ENCODE measurements at places on chromosomes 13 and 19.
A peak's percentile ranks its signal among the peaks of the same experiment; 100 is the strongest.

DNA sequence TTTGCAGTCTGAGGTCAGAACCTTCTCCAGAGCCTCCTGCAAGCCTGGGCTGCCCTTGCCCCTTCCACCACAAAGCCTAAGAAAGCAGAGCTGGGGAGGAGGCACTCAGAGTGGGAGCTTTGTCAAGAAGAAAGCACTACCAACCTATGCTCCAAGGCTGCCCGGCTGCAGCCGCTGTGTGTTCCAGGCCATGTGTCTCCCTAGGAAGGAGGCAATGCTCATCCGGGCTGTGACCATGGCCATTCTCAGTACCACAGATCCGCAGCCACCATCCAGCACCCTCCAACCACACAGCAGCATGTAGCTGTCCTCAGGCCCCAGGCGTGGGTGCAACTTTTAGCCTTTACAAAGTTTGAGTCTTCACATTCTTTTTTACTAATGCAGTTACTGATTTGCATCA, 22.0 kb downstream of the CARS2 start:
- DNase-seq = no peak

DNA sequence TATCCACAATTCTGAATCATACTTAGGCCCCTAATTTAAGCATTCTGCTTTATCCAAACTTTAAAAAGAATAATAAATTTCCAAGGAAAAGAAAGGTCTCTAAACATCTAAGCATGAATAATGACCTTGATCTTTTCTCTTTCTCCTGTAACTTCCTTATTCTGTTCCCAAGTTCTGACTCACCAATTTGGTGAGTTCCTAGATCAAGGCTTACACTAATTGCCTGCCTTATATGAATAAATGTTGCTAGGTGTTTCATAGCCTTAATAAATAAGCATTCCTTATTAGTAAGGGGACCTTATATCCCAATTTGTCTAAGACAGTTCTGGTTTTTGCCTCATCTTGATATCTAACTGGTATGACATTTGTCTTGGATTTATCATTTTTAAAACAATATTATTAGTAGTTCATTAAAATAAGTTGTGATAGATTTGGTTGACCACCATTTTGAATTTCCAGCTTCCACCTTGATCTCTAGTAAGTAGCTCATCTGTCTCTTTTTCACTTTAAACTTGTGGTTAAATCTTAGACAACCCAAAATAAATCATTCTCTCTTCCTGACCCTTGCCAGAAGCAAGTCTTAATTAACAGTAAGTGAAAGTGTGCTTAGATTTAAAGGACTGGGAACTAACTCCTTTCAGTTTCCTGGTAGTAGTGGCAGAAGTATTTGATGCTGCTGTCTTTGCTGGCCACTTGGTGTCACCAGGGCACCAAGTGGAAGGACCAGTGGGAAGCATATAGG, 121.2 kb upstream of the MLNR start:
- no peak for DNase-seq

DNA sequence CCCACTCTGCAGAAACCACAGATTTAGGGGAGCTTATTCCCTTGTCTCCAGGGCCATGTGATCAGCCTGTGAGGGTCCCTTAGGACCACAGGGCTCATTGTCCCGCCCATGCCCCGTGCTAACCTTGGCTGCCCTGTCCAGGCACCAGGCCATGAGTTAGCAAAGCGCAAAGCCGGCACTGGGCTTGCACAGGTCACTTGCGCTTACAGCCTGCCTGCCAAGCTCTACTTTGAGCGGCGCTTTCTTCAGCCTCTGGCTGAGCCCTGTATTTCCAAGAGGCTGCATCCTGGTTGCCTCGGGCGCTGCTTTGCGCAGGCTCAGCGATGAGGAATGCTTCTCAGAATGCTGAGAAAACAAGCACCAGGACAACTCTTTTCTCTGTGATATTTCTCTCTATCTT, 188.0 kb downstream of the TDRD3 start:
- peak; percentile 30 for DNase-seq

- DNase-seq = no peak
Observed at GRCh38 chr13:37490176-37490779, 108.3 kb downstream of the POSTN start.

GRCh38 chr13:90510319-90510718, 837.2 kb upstream of the MIR17HG start:
- no peak for DNase-seq

DNA sequence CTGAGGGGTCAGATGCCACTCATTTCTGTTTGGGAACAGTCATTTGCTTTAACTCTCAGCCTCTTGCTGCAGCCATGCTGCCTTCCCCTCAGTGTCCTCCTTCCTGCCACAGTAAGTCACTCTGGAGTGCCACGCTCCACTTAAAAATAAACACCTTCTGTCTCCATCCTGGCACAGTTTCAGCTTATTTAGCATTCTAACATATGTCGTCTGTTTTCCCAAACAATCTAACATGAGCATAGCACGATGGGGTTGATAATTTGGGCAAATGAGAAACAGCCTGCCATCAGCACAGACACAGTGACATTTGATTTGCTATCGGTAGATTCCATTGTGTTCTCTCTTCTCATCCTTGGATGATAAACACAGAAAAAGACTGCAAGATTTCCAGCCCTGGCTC, 768.6 kb downstream of the UQCRFS1 start:
- DNase-seq = no peak

DNA sequence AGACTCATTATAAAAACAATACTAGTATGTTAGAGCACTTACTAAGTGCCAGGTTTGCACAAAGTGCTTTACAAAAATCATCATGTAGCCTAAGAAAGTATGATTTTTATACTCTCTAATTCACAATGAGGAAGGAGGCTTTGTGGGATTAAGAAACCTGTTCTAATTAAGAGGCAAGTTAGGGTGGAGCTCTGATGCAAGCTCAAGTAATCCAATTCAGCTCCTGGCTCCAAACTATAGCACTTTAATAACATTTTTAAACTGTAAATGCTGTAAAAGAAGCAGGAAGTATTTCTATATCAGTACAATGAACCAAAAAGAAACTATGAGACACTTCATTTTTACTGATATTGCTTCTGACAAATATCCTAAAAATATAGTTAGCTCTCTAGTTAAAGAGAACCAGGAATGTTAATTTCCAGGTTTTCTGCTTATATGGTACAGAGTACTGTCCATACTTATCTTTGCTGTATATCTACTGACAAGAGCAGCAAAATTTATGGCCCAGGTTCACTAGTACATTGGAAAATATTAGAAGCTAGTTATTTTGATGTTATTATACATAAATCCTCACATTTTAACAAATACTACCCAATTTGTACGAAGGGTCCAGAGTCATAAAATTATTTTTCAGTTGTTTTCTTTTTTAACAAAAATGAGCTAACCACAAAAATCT, 482.0 kb downstream of the DIAPH3 start:
- no peak for DNase-seq

DNA sequence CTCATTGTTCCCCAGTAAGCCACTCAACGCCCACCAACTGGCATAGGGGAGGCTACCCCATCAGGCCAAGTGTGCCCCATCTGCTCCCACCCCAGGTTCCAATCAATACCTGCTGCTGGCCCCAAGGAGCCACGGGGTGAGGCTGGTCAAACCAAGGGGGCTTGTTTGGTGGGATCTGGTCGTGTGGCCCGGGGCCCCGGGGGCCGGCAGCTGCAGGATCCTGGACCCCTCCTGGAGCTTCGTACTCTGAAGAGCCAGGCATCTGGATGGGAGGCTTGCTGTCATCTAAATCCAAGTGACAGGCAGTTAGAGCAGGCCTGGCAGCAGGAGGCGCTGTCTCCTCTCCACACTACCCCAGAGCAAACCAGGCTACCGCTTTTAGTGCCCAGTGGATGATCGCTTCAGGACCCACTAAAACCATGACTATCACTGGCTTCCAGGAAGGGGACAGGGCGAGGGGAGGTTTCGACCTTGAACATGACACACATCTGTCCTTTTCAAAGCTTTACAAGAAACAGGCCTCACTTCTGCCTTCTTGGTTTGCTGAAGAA, 14.2 kb downstream of the CHERP start:
- no peak for DNase-seq

DNA sequence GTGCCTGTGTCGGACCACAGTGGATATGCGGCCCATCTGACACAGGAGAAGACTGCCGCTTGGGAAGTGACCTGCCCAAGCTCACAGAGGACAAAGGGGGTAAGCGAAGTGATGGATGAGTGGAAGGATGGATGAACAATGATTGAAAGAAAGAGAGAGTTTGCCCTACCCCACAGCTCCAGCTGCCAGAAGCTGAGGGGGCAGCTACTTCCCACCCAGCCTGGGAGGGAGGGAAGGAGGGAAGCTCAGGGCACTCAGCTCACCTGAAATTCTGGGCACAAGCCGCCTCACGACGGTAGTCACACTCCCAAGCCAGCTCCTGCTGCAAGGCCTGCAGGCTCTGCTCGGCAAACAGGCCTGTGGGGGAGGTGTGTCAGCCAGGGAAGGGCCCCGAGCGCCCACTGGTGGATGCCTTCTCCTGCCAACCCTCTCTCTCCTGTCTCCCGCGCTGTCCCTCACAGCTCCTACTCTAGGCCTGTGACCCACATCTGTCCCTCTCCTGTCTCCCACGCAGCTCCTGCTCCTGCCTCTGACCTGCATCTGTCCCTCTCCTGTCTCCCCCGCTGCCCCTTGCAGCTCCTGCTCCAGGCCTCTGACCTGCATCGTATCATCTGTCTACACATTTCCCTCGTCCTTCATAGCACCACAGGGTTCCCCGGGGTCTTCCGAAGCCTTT, 12.0 kb upstream of the NUMBL start:
- no peak for DNase-seq

GRCh38 chr13:35530581-35530980, 54.1 kb upstream of the MAB21L1 start:
- no peak for DNase-seq

- no peak for DNase-seq
Observed at GRCh38 chr19:2332341-2333026, 4.0 kb downstream of the SPPL2B start.

DNA sequence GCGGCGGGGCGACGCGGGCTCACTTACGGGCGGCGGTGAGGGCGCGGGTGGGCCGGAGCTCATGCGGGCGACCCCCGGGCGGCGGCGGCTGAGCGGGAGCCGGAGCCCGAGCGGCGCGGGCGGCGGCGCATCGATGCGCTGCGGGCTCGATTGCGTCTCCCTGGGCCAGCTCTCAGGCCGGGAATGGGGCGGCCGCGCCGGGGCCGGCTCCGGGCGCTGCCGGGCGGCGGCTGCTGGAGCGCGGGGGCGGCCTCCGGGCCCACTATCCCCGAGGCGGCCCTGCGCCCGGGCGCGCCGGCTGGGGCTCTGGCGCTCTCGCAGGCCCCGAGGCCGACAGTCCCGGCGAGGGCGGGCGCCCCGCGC, 1.4 kb upstream of the TSHZ3 start:
- peak; percentile 33 for DNase-seq

DNA sequence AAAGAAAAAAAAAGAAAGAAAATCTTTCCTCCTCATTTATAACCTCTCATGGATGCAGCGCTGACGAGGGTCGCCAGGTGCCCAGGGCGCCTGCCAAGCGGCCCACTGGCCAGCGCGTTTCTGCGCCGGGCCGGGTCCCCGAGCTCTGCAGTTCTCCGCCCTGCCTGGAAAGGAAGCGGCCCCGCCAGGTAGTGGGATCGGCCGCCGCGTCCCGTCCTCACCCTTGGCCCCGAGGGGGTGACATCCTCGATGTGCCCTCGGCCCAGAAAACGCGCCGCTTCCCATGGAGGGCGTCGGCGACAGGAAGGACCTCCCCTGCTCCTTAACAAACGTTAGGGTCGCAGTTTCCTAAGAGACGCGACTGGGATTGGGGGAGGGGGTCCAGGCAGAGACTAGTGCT, 56.9 kb downstream of the ZNF726 start:
- DNase-seq = no peak

- no peak for DNase-seq
Observed at GRCh38 chr19:45526143-45526542, 18.9 kb downstream of the VASP start.

DNA sequence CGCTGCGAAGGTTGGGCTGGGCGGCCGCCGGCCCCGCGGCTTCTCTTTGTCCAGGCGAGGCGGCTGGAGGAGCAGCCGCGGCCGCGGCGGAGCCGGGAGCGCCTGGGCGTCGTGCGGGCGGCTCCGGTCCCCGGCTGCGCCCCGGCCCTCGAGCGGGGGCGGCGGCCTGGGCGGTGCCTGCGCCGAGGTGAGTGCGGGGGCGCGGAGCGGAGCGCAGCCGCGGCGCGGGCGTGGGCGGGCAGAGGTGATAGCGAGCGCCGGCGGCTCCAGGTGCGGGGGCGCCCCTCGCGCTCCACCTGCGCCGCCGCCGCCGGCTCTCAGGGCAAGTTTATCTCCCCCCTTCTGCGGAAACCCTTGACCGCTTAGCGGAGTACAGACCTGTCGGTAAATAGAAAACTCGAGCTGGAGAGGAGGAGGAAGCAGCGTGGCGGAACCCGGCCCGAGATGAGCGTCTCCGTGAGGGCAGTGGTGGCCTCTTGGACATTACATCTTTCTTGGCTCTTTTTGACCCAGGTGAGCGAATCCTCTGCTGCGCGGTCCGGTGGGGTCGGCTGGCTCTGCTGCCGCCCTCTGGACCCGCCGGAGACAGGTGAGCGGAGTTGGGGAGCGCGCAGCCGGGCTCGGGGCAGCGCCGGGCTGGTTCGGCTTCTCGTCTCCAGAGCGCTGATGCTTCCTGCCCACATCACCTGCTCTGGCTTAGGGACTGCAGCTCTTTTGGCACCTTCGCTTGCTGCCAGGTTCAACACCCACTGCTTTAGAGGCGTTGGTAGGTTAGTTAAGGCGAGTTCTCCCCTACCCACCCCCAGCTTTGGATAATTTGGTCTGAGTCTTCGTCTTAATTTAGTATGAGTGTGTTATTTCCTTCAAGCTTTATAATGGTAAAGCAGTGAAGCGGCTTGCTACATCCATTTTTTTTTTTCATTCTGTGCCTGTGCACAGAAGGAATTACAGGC, at the start of gene MTUS2:
MTUS2 (plus strand) TSS at position 241 of the 953 bp plus-strand sequence.
- peak; percentile 16 for DNase-seq

DNA sequence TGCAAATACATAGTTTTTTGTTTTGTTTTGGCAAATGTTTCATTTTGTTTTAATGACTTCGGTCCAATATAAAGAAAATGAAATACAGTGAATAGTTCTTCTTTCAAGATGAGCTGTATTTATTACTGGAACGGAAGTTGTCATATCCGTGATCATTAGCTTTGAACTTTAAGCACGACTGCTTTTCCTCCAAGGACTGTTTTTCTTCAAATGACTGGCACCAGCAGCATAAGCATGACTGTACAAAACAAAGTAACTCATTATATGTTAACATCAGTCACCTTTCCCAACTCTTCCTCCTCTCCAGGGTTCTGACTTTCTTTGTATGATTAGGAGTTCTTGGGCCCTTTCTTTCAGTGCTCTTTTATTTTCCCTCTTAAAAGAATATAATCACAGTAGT, 20.5 kb downstream of the EDNRB start:
- DNase-seq = no peak

All from T47D (cell line).